WTC11 (cell line): ENCODE measurements at places on chromosomes 4 and X.

GRCh38 chr4:172035562-172035961 lies 222.4 kb downstream of the GALNTL6 start:
- DNase-seq, result no peak

DNA sequence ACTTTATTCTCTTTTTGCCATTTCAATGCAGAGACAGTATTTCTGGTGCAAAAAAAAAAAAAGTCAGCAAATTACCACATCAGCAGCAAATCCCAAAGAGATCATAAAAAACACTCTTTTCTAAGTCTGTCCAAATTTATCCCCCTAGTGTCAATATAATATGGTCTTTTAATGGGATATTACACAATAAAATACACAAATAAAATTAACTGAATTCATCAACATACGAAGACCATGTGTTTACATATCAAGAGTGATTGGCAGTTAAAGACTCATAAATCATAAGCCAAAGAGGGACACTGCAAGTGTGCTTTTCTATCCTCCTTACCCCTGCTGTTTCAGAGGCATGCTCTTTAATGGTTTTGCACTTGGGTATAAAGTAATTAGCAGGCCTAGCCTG lies 340.2 kb upstream of the DKK2 start:
- no peak for DNase-seq

DNA sequence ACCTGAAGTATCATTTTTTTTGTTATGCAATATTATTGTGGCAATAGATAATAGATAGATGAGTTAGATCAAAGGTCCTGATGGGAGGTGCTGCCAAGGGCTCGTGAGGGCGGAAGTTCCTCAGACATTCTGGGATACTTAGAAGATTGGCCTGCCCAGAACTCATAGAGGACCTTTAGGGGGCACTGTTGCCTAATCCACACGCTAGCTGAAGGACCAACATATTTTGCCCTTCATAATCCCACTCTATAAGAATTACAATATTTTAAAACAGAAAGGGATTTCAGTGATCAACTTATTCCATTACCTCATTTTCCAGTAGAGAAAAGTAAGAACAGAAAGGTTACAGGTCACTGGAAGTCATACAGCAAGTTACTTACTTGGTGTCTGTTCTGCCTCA lies 22.9 kb upstream of the COX7B2 start:
- peak; percentile 49 for DNase-seq

- DNase-seq, result no peak
These were observed 25.3 kb downstream of the SMIM20 start for GRCh38 chr4:25939330-25939729.

DNA sequence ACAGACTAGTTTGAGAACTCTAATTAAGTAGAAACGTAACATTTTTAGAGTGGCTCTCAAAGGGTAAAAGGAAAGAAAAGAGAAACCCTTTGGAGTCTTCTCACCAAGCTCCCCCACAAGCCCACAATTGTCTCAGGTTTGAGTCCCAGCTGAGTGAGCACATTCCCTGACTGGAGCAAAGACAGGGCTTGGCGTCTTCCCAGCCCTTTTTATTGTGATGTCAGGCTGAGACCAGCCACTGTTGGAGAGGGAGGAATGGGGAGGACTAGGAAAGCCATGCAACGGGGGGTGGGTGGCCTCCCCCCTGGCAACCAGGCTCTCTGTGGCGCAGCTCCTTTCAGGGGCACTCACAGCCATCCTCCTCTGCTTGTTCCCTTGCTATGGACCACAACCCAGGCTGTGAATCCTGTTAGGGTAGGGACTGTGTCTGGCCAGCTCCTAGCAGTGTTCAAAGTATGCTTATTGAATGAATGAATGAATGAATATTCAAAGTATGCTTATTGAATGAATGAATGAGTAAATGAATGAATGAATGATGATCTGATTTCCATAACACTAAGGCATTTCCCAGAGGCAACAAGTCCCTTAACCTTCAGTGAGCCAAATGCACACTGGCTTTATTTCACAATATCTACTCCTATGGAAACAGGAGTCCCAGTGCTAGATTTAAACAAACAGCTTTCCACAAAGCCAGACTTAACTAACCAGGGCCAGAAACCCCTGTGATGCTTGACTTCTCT lies 413.3 kb downstream of the MID1IP1 start:
- DNase-seq, result no peak

DNA sequence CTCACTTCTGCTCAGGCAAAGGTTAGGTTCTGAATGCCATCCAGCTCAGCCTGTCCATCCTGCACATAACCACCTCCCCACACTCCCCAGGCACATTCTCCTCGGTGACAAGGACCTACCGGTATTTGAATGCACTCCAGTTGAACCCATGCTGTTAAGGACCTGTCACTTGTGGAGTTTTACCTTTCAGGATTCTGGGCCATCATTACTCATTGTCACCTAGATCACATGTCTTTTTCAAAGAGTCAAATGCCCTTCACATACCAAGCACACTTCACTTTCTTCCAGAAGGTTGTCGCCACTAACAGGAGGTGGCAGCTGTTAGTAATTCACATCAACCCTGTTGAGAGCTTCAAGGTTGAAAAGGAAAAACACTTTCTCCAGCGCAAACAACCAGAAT lies 218.3 kb downstream of the SOWAHB start:
- DNase-seq, result no peak

GRCh38 chrX:5082705-5083104 lies 1146.0 kb downstream of the NLGN4X start:
- no peak for DNase-seq

- no peak for DNase-seq
These were observed 240.3 kb upstream of the GPC4 start for GRCh38 chrX:133655275-133656265.

DNA sequence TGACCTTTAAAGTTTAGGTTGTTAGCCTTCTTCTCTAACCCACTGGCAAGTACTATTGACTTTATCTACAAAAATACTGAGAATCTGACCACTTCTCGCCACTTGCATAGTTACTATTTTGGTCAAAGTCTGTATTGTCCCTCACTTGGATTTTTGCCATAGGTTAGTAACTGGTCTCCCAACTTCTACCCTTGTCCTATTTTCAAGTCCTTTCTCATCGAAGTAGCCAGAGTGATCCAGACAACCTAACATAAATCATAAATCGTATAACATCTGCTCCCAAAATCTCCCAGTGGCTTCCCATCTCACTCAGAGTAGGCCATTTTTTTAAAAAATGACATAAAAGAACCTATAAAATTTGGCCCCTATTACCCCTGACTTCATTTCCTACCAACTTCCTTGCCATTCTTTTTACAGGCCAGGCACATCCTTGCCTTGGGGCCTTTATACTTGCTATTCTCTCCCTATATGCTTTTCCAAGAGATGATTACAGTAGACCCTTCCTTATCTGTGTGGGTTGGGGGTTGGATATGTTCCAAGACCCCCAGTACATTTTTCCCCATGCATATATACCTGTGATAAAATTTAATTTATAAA lies 29.0 kb downstream of the WDFY3 start:
- no peak for DNase-seq

GRCh38 chrX:141989815-141990214 lies 86.1 kb downstream of the MAGEC1 start:
- no peak for DNase-seq

DNA sequence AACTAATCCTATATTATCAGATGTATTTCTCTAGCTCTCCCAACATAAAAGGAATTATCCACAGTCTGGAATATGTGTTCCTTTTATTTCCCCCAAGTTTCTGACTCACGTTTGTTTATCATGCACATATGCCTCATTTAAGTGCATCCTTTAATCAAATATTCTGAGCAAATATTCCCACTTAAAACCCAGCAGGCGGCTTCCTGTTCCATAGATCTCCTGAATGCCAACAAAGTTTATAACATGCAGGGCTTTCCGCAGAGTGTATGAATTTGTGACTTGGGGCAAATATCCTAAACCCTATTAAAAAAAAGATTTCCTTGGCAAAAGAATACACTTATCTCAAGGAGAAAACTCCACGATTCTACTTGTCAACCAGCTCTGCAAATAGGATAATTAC lies 16.9 kb downstream of the GLRA2 start:
- DNase-seq, result no peak

DNA sequence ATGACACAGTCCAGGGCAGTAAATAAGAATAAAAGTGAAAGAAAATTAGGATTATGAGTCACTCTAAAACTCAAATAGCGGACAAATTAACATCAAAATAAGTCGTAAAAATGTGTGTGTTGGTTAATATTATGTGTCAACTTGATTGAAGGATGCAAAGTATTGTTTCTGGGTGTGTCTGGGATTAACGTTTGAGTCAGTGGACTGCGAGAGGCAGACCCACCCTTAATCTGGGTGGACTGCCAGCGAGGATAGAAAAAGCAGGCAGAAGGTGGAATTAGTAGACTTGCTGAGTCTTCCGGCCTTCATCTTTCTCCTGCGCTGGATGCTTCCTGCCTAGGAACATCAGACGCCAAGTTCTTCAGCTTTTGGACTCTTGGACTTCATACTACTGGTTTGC lies 324.3 kb upstream of the PCDH10 start:
- DNase-seq, result no peak

DNA sequence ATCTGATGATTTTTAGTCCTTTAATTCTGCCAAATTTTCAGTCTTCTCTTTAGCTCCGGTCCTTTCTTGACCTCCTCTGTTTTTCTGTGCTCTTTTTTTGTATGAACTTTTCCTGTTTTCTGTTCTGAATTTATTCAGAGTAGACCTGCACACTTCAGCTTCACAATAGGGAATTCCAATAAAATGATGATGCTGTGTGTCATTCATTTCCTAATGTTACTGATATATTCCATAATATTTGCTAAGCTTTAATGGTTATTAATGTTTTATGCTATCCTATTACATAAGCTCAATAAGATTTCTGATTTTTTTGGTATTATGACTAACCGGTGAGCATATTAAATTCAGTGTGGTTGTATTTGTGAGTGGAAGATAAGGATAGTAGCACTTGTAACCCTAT lies 13.9 kb upstream of the MAD2L1 start:
- no peak for DNase-seq

DNA sequence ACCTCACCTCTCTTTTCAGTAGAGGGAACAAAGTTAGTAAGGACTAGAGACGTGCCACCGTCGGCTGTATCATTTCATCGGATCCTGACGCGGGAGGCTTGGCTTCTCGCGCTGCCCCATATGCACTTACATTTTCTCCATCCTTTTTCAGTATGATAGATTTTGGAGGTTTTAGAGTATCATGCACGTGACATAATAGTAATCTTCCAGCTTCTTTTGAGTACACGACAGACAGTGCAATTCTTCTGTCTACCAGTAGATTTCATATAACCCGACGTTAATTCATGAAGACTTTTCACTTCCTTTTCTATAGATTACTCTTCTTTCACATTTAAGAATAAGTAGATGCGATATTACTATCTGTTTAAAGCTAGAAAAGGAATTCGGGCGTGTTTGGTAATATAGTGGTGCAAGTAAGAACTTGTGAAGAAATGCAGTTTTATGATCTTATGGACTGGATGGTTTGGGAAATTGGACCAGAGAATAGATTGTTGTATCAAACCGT lies 1.0 kb downstream of the CDS1 start:
- DNase-seq, result no peak

DNA sequence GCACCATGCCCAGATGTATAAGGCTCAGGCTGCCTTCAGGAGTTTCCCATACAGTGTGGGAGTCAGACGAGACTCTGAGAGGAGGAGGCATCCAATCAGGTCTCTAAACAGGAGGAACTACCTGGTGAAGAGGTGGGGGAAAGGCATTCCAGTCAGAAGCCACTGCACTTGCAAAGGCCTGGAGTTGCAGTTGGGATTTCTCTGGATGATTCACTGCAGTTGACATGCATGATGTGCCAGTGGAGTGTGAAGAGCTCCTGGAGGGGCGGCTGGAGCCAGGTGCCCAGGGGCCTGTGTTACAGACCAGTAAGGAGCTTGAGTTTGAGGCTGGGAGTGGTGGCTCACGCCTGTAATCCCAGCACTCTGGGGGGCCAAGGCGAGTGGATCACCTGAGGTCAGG lies 339.1 kb downstream of the ARHGAP10 start:
- DNase-seq, result no peak

DNA sequence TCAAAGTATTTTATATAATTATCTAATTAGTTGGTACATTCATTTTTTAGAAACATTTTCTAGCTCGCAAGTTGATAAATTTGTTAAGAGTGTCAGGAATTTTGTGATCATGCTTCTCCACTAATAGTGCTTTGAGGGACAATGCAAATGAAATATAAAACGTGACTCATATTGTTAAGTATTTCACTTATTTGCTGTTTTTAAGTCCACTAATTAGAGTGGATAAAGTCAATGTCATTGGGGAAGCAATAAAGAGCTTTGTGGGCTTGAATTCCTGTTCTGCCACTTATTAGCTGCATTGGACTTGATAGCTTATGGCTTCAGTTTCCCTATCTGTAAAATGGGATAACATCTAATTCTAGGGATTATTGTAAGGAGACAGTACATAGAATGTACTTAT lies 26.5 kb upstream of the ANAPC4 start:
- no peak for DNase-seq

GRCh38 chrX:136112778-136113177 lies 34.6 kb upstream of the FHL1 start:
- no peak for DNase-seq

GRCh38 chr4:71405791-71406190 lies 67.0 kb downstream of the SLC4A4 start:
- DNase-seq, result no peak

DNA sequence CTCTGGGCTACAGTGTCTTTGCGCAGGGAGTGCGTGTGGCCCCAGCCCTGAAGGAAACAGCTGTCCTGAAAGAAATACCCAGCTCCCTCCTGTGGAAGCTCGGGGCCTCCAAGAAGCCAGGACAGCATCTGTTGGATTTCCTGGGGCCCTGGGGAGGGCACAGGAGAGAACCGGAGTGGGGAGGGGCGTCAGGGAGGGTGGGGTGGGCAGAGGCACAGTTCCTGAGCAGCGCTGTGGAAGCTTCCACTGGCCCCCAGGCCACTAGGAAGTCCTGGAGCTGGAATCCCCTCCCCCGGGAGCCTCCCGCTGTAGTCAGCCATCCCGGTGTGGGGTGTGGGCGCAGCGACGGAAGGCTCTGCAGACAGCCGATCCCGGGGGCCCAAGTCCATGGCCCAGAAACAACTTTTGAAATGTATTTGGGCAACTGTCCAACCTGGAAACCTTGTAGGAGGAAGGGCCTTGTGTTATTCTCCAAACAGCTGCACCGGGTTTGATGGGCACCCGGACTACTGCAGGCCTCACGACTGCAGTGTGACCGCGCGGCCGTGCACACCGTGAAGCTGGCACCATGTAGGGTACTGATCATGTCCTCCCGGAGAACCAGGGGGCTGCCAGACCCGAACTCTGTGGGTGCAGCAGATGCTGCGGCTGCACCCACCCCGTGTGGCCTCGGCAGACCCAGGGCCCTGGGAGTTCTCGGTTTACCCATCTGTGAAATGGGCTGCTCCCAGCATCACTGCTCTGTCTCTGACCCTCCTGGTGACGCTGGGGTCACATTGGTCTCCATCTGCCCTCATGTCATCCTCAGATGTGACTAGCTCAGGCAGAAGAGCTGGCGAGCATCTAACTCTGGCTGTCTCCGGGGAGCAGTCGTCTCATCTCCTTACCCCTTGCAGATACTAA lies 68.5 kb upstream of the HMX1 start:
- DNase-seq, result no peak

GRCh38 chr4:82988323-82988832 lies 22.2 kb downstream of the LIN54 start:
- no peak for DNase-seq

GRCh38 chrX:72201836-72202536 lies 20.4 kb downstream of the PIN4 start:
- no peak for DNase-seq
